ENCODE measurements at places on chromosomes 12 and 14.

DNA sequence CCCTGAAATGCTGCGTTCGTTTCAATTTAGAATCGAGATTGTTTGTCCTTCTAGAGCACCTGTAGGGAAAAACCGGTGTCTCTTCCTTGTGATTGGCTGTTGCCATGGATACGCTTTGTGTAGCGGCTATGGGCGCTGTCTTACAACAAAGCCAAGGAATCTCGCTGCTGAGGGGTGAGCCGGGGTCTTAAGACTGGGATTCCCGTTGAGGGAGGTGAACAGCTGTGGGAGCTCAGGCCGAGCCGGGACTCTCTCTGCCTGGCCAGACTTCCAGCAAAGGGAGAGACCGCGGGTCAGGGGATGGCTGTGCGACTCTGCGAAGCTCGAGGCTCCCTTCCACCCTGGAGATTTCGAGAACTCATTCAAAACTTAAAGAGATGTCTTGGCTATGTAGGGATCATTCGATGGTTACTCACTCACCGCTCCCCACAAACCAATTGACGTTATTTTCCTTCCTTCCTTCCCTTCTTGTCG is at the start of the genes LRRIQ1 and TSPAN19:
LRRIQ1 (plus strand) TSS at position 118 of the 474 bp plus-strand sequence. CDS start 1,826 bp downstream, outside the sequence.
TSPAN19 (minus strand) TSS at position 44 of the 474 bp plus-strand sequence. CDS start 6,331 bp downstream, outside the sequence.
- DNase-seq: no peak

DNA sequence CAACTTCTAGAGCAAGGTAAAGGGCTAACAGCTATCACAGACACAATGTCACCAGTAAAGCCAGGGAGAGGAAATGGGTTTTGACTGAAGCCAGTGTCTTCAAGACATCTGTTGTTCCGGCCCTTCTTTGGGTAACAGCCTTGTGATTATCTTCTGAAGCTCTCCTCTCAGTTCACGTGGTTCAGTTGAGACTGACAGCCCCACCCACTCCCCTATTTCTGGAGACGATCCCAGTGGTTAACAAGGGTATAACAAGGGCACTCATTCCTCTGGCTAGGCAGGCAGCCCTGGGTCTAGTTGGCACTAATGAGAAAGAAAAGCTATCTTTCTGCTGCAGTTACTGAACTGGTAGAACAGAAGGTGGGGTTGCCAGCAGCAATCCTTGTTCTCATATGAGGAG is 6.9 kb downstream of the GNPTAB start:
- peak; percentile 28 for DNase-seq

GRCh38 chr12:6192604-6193380 is 7.4 kb upstream of the CD9 start:
- no peak for DNase-seq

DNA sequence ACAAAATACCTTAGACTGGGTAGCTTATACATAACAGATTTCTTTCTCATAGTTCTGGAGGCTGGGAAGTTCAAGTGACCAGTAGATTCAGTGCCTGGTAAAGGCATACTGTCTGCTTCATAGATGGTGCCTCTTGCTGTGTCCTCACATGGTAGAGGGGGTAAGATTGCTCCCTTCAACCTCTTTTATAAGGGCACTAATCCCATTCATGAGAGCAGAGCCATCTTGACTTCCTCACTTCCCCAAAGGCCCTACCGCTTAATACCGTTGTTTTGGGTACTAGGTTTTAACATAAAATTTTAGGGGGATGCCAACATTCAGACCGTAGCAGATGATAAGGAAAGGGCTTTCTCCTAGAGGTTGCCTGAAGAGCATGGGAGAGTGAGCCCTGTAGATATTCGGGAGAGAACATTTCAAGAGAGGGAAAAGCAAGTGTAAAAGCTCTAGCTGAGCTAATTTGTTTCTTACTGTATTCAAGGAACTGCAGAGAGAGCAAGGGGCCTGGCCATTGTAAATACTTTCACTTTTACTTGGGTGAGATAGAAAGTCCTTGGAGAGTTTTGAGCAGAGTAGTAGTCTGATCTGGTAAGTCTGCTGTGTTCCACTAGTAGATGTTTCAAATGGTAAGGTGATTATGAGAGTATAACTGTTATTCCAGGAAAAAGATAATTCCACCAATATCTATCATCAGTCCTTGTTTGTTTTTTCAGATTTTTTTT is 27.3 kb downstream of the FRS2 start:
- DNase-seq: no peak

GRCh38 chr14:101065696-101066694 is 162.5 kb upstream of the RTL1 start:
- DNase-seq: no peak

- no peak for DNase-seq
Observed at GRCh38 chr12:59649203-59649602, 53.4 kb downstream of the SLC16A7 start.

DNA sequence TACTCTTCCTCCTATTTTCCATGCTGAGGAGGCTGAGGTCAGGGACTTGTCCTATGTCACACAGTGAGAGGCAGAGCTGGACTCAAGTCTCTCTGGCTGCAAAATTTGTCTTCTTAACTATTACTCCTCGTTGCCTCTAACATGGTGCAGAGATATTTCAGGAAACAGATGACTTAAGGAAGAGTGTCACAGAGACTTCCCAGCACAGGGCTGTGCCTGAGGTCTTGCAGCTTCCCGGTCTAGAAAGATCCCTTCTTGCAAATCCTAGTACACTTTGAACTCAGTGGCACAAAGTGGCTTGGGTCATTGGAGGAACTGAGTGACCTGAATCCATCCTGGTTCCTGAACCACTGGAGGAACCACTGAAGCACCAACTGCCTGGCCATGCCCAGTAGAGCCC is 17.1 kb upstream of the RBM19 start:
- DNase-seq: no peak

- DNase-seq: no peak
Observed at GRCh38 chr14:36626151-36626550, 35.5 kb upstream of the PAX9 start.

DNA sequence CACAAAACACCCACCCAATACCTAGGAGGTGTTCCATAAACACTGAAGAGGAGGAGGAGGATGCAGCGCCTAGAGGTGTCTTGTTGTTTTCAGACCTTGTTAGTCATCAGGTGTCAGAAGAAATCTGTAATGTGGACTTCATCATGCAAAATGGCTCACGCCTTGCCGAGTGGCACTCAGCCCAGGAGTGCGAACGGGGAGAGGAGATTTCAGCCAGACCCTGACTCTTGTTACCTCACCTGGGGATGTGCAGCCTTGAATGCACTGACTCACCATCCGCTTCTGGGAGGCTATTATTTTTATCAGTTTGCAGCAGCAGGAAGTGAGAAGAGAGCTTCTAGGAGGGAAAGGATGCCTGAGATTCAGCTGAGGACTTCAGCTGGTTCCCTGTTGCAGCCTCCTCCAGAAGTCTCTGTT is 48.2 kb upstream of the PLXNC1 start:
- DNase-seq: no peak

DNA sequence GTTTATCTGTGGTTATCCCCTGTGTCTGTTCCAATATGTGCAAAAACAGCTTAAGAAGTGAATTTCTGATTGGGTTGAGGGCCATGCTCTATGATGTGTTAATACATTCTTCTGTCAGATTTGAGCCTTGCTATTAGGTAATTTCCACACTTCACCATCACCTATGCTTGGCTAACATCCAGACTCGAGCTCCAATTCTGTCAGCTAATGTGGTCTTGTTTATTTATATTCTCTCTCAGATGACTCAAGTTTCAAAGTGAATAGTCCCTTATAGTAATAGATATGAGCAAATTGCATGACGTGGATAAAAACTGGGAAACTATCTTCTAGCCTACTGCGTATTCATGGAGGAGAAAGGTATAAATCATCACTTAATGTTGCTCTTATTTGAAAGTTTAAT is 451.3 kb downstream of the SNAPC1 start:
- DNase-seq: no peak

DNA sequence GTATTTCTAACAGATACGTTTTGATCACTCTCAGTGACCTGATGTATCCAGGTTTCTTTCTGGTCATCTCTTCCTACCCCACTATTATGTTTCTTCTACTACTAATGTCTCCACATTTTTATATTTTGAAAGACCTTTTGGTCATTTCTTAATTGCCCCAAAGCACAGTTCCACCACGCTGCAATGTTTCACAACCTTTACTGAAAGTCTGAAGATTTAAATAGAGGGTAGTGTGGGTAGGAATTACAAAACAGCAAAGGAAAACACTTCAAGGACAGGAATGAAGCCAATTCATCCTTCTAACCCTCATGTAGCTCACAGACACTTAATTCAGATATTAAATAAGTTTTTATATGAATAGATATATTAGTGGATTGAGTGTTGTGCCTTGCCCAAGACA is 36.1 kb upstream of the SLC16A7 start:
- DNase-seq: no peak

DNA sequence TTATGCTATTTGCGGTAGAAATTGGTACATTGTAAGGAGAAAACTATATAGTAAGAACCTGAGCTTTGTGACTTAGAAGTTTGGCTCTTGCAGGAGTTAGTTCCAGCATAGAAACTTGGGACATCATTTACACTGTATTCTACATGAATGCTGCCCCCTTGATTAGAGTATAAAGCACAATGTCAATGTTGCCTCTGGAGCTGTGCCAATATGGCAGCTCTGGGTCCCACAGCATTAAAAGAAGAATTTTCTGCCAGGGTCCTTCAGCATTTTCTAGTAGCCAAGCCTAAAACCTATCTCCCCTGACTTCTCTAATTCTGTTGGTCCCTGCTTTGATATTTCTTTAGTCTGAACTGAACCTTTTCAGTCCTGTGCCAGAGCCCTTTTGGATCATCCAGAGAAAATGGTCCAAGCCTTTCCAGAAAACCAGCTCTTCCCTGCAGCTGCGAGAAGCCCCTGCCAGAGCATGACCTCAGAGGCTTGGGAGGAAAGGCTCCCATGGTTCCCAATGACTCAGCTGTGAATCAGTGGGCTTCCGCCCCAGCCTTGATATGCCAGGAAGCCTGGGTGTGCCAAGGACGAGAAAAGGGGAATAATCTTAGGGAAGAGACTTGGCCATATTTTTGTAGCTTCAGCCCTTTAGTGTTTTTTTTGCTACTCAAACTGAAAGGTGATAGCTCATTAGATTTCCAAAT is 43.2 kb downstream of the PLEKHG7 start:
- no peak for DNase-seq

GRCh38 chr14:102949801-102950451 is 27.5 kb downstream of the AMN start:
- no peak for DNase-seq

- no peak for DNase-seq
Observed at GRCh38 chr14:65413739-65414045, 1.2 kb downstream of the FUT8 start.

DNA sequence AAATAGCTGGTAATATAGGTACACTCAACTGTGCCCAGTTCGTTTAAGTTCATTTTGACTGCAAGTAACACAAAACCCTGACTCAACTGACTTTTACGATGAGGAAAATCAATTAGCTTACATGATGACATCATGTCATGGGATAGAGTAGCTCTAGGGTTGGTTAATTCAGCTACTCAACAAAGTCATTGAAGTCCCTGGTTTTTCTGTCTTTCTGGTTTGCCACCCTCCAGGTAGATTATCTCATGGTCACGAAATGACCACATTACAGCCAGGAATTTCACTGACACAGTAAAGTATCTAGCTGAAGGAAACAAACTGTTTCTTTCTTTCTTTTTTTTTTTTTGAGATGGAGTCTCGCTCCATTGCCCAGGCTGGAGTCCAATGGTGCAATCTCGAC is 68.5 kb upstream of the FUT8 start:
- DNase-seq: no peak

DNA sequence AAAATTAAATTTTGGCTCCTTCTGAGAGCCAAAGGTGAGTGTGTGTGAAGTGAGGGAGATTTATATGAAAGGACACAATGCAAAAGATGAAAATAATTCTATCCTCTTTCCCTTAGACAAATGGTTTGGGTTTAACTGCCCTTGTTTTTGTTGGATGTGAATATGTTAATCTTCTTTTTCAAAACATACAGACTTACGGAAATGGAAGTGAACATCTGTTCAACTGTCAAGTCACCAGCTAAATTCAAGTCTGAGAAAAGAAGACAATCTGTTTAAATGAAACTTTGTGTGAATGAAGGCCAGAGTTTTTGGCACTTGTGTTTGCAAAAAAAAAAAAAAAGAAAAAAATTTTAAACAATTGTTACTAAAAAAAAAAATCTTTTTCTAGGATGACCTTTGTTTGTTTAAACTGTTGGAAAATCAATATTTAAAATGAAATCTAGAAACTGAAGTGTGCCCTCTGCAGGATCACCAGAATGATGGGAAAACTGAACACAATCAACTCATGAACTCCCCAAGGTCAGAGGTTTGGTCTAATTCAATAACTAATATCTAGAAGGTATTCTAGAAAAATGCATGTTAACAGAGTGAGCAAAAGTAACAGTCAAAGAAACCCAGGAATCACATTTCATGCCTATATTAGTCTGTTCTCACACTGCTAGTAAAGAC is 448.8 kb downstream of the FLRT2 start:
- DNase-seq: no peak

GRCh38 chr12:129746318-129746717 is 157.5 kb downstream of the TMEM132D start:
- no peak for DNase-seq

GRCh38 chr12:103140286-103140685 is 182.8 kb downstream of the ASCL1 start:
- DNase-seq: no peak

GRCh38 chr12:1937481-1938224 is 19.2 kb upstream of the CACNA2D4 start:
- DNase-seq: no peak

GRCh38 chr14:71395151-71395604 is 487.9 kb downstream of the PCNX1 start:
- no peak for DNase-seq

DNA sequence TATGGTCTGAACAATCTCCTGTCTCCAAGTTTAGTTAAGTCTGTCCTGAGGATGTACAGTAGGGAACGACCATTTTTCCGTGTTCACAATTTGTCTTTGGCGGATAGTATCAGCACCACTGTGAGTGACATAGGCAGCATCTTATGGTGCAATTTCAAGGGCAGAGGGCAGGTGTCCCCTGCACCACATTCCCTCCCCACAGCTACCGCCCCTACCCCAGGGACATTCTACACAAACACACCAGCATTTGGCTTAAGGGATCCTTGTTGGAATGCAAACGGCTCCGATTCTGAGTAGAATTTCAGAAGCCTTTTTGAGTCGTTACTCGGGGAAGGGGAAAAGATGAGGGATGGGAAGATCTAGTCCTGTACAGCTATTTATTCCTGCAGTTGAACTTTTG is 25.1 kb upstream of the DICER1 start:
- DNase-seq: no peak

GRCh38 chr12:124411281-124411878 is 116.5 kb downstream of the RFLNA start:
- DNase-seq: no peak

DNA sequence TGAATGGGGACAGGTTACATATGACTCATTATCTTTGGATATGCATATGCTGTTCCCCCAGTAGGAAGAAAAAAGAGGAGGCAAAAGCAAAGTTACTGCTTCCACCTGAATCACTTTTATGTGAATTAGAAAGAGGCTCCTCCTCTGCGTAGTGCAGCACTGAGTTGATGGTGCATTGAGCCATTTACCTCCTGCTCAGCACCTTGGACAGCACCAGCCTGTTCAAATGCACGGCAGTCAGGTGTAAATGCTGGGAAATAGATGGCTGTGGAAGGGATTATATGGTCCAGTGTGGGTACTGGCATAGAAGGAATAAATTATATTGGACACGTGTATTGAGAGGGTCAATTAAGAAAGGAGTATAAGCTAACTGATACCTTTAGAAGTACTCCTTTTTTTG is 541.9 kb upstream of the SEL1L start:
- no peak for DNase-seq

GRCh38 chr12:68185598-68185997 is 26.1 kb upstream of the IFNG start:
- DNase-seq: no peak
